Stimulated activated CD8-positive, alpha-beta memory T cell treated with anti-CD3 and anti-CD28 coated beads, Interleukin-4, amount 100 ng/mL, for 1 hour (primary cell): ENCODE measurements at places on chromosomes 1 and 21.

DNA sequence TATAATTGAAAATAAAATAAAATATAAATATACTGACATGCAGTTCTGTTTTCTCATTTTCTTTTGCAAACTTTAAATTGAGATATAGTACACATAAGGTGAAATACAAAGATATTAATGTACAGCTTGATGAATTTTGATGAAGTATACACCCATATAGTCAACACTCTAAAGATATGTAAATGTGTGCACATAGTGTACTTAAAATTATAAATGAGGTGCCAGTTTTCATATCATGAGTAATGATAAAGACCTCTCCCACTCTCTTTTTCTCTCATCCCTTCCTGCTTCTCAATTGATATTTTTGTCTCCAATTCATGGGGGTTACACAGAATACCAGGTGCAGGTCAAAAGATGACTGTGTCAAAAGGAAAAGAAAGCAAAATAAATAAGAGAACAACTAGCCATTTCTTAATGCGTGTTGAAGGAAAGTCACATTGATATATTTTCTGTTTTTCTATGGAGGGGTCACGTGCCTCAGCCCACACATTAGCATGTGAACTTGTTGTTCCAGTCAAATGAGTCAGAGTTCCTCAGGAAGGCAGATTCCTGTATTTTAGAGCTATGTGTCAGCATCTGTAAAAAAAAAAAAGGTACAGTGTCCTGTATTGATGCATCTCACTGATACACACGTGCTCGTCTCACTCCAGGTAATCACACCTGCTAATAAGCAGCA is 64.3 kb upstream of the HOOK1 start:
- DNase-seq: no peak

- no peak for DNase-seq
Observed at GRCh38 chr1:206969090-206969489, 1.2 kb downstream of the FCAMR start.

- no peak for DNase-seq
Observed at GRCh38 chr1:242225767-242226573, 227.1 kb upstream of the MAP1LC3C start.

DNA sequence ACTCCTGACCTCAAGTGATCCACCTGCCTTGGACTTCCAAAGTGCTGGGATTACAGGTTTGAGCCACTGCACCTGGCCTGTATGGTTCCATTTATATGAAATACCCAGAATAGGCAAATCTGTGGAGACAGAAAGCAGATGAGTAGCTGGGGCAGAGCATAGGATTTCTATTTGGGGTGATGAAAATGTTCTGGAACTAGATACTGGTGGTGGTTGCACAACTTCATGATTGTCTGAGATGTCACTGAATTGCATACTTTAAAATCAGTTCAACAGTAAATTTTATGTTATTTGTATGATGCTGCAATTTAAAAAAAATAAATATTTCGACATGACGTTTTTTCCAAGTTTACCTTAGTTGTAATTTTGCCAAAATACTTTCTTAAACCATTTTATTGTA is 23.9 kb downstream of the ITSN1 start:
- DNase-seq: no peak

- DNase-seq: no peak
Observed at GRCh38 chr1:228281631-228282328, 73.9 kb downstream of the OBSCN start.

DNA sequence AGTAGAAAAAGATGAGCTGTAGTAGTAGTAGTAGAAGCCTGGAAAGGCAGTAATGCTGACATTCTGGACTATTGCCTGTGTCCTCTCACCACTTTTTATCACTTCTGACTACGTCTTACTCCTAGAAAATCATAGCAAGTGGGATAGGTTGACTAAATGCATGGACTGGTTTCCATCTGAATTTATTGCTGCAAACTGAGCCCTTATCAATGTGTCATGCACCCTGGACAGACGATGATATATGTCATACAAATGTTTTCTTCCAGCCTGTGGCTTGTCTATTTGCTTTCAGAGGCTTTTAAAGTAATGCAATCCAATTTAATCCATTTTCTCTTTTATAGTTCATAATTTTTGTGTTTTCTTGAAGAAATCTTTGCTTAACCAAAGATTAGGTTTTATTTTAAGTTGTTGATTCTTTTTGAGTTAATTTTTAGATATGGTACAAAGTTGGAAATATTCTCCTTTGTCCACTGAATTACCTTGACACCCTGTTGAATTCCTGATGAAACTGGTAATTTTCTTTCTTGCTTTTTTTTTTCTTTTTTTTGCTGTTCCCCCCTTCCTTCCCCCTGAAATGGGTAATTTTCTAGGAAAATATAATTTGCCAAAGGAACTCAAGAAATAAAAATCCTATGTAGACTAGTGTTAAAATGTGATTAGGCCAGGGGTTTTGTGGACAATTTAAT is 47.1 kb downstream of the PHACTR4 start:
- no peak for DNase-seq

GRCh38 chr1:208475951-208476845 is 232.0 kb upstream of the PLXNA2 start:
- no peak for DNase-seq

DNA sequence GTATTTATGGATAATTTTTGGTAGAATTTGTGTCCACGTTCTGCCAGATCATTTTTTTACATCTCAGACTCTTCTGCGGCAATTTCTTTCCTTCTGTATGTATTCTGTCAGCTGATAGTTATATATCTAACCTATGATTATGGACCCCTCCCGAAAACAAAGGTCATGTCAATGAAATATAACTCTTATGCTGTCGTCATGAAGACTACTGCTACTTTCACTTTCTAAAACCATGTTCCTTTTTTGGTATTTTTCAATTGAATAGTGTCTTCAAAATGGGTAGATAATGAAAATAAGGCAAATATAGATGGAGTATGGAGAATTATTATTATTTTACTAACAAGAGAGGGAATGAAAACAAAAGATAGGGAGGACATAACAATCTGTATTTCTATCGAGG is 3.2 kb downstream of the ANGPTL1 start:
- DNase-seq: no peak

DNA sequence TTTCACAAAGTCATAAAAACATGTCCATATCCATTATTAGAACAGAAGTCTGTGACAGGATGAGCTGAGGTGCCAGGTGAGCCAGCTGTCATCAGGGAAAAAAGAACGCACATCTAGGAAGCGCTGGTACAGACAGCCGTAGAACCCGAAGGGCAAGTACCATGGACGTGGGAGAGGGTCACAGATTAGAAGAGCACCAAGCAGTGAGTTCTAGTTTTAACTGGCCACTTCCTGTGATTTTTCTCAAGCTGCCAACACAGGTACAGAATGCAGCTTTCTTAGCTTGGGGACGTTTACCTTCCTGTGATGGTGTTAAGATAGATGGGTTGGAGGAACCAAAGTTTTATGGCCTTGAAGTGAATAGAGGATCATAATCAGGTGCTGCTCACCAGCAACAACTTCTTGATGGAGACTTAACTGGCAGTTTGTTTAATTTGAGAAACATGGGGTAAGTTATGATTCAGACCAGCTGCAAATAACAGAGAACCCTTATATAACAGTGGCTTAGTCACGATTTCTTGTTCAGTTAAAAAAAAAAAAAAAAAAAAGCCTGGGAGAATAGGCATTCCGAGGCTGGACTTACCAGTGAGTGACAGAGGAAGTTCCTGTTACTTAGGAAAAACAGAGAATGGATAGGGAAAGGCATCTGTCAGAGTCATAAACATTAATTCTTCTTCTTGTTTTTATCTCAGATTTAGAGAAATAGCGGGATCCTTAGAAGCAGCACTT is 30.9 kb downstream of the AGT start:
- no peak for DNase-seq

DNA sequence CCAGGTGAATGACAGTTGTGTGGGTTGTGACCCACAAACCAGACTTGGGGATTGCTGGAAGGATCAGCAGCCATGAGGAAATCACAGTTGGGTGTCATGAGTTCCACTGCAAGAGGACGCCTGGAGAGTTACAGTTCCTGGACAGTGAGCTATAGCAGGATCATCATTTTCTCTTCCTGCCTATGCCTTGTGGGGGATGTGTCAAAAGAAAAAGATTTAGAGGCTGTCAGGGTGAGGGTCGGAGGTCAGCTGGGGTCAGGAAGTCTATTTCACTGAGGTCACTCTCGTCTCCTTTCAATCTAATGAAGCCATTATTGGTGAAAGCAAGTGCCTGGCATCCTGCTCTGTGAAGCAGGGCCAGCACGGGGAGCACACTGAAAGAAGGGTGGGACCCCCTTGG is 7.0 kb upstream of the LIN28A start:
- DNase-seq: no peak

GRCh38 chr1:237235091-237235490 is 193.1 kb downstream of the RYR2 start:
- no peak for DNase-seq

GRCh38 chr1:109650609-109651008 is 5.3 kb upstream of the GSTM4 start:
- DNase-seq: no peak

GRCh38 chr1:52706136-52706670 is 8.1 kb upstream of the COA7 start:
- DNase-seq: no peak

DNA sequence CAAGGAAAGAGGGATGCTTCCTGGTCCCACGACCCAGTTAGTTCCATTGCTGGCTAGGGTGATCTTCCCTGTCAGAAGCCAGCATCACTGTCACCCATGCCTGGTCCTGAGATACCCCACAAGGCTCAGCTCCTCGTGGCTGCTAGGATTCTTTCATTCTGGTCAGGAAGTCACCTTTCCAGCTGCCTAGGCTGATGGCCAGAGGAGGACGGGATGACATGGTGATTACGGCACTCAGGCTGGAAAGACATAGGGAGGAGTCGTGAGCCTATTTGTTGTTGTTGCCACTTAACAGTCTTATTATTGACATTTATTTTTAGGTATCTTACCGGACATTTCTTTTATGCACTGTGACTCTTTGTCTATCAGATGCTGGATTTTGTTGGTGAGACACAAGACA is 20.0 kb upstream of the MAPKAPK2 start:
- DNase-seq: no peak

GRCh38 chr1:95453053-95453452 is 219.0 kb downstream of the RWDD3 start:
- no peak for DNase-seq

GRCh38 chr21:32887026-32887425 is 115.5 kb upstream of the PAXBP1 start:
- DNase-seq: no peak

GRCh38 chr1:15053153-15053552 is 100.4 kb upstream of the TMEM51 start:
- DNase-seq: no peak

DNA sequence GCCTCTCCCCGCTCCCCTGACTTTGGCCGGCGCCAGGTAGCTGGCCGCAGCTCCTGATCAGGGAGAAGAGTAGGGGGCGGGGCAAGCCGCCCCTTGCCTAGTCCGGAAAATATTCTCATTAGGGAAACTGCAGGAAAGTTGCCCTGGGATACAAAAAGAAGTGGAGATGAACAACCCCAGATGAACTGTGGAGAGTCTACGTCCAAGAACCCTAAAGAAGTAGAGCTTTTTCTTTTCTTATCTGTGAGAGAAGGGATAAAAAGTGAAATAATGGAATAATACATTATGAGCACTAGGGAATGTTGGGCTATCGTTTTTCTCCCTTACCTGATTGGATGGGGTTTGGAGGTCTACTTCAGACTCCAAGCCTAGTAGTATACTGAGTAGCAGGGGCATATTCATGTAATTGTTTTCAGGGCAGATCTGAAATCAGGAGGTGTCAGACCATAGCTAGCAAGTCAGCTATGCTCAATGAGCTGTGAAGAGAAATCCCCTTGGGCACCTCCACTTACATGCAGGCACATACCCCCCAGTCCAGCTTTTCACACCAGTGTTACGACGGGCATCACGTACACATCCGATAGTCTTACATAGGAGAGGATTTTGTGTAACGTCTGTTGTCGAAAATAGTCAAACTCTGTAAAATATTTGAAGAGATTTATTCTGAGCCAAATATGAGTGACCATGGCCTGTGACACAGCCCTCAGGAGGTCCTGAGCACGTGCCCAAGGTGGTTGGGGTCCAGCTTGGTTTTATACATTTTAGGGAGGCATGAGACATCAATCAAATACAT is 1.7 kb upstream of the DUSP10 start:
- DNase-seq: no peak

DNA sequence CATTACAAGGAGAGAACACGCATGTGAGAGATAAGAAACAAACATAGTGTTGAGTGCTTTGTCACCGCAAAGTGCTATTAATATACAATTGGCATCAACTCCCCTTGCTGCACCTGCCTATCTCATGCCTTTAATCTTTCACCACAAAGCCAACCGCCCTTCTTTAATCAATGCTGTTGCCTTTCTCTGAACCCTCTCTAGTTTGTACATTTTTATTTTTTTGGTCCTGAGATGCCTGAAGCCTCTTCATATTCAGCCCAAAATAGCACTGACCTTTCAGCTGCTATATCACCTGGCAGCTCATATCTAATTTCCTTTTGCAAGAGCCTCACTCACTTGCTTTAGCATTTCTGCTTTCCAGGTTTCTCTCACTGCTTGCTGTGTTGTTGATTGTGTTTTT is 504.7 kb downstream of the NUF2 start:
- DNase-seq: no peak

- DNase-seq: no peak
Observed at GRCh38 chr1:217561446-217561845, 69.4 kb downstream of the GPATCH2 start.

GRCh38 chr1:58062635-58063034 is 483.9 kb downstream of the OMA1 start:
- DNase-seq: no peak

DNA sequence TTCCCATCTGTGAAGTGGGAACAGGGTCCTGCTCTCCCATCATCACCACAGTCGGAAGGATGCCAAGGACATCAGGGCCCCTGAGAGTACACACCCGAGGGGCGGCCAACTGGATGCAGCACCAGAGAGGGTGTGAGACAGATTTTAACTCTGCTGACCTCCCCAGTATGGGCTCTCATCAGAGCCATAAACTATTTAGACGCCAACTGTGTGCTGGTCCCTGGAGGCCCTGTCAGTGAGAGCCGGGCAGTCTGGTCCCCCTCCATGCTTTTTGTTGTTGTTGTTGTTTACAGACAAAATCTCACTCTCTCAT is 1.7 kb downstream of the FGR start:
- DNase-seq: no peak

DNA sequence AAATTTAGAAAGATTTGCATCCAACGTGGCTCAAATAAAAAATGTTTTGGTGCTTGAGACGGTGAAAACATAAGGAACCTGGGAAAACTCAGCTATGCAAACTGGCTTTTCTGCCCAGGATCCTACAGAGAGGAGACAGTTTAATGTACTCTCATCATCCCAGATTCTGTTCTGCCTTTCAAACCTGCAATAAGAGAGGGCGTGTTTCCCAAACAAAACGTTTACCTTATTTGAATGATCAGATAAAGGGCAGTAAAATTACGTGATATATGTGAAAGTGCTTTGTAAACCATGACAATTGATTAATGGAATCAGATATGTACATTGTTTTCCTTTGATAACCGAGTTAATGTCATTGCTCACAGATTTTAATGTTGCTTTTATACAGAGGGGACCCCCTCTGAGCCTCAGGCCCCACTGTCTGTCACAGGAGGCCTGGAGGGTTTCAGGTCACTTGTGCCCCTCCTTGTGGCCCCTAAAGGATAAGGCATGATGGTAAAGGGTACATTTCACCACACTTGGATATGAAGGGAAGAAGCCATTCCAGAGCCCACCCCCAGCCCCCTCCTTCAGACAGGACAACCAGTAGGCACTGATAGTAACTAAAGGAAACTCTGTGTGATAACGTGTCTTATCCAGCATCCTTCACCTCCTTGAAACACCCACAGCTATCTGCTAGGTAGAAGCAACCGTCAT is 157.6 kb downstream of the EDEM3 start:
- no peak for DNase-seq

- no peak for DNase-seq
Observed at GRCh38 chr1:31222176-31222575, 17.5 kb downstream of the NKAIN1 start.
